Stimulated activated CD4-positive, alpha-beta T cell treated with anti-CD3 and anti-CD28 coated beads, Interleukin-1b, Interleukin-23, amount 100 ng/mL, for 4 hours (primary cell): ENCODE measurements at places on chromosomes 13 and 19.

DNA sequence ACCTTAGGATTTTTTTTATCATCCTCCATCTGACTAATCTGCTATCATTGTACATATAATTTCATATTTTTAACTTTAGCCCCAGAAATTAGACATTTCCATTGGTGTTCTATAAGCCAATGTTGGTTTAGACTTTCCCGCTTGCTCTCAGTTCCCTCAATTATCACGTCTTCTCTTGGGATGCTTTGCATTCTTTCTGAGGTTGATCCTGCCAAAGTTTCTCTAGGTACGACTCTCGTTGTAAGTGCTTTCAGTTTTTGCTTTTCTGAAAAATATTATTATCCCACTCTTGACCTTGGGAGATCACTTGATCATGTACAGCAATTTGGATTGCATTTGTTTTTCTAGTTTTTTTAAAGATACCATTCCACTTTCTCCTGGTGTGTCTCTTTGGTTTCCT is 270.2 kb downstream of the IRS2 start:
- DNase-seq, result no peak

GRCh38 chr13:44930963-44931623 is 58.2 kb downstream of the NUFIP1 start:
- DNase-seq, result no peak

GRCh38 chr19:55113570-55114039 is 3.8 kb downstream of the PPP1R12C start:
- no peak for DNase-seq

DNA sequence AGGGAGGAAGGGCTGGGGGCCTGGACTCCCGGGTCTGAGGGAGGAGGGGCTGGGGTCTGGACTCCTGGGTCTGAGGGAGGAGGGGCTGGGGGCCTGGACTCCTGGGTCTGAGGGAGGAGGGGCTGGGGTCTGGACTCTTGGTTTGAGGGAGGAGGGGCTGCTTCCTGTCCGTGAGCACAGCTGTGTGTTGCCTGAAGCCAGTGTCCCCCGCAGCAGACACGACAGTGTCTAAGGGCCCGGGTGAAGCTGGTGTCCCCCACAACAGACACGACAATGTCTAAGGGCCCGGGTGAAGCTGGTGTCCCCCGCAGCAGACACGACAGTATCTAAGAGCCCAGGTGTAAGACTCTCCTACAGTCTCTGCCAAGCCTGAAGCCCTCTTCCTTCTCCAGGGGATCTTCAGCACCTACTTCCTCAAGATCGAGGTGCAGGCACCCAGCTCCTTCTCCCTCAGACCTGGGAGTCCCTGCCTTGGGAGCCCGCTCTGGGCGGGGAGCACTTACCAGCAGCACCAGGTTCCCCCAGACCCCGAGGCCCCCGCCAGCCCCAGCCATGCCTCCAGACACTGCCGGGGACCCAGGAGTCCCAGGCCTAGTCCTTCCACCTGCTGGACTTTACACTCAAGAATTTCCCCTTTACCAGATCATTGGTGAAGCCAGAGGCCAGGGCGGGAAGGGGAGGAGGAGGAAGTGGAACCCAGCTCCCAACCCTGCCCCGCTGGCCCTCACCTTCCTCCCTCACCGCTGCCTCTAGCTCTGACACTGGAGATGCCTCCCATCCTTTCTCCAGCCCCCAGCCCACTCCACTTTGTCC is at the start of gene PTPRH:
PTPRH (minus strand) TSS at position 622 of the 813 bp plus-strand sequence; CDS start at position 554, 68 bp downstream.
- DNase-seq, result no peak

DNA sequence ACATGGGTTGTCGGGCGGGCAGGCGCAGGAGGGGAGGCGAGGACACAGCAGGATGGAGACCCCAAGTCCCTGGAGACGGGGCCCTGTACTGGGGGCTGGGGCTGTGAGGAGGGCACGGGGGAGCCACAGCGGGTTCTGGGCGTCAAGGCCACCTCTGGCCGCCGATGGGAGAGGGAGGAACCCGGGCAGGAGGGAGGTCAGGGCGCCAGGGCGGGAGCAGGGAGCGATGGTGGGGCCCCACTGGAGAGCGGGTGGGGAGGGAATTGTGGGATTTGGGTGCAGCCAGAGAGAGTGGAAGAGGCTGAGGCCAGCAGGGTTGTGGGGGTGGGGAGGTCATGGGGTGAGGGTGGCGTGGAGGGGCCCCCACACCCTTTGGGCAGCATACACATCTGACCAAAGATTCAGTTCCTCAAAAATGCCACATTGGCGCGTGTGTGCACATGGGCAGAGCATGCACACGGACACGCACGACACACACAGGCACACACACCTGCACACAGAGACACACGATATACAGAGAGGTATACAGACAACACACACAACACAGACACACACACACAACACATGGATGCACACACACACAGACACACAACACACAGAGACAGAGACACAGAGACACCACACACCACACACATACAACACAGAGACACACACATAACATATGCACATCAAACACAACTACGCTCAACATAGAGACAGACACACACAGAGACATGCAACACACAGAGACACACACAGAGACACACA is 54.9 kb downstream of the AP1M1 start:
- no peak for DNase-seq

DNA sequence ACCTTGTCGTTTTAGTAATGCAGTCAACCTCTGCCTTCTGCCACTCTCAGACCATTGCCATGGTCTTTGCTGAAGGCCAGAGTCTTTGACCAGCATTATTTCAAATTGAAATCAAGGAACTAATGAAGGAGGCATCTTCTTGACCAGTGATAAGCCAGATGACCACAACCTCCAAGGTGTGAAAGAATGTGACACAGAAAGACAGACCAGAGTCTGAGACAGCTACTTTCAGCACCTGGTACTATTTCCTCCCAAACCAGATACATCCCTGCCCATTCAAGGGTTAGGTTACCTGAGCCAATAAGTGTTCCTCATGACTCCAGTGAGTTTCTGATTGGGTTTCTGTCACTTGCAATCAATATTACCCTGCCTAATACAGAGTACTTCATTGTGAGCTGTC is 20.3 kb upstream of the RNASEH2B start:
- no peak for DNase-seq

GRCh38 chr13:111494641-111495040 is 174.2 kb downstream of the TEX29 start:
- no peak for DNase-seq

GRCh38 chr13:86201477-86201876 is 402.3 kb upstream of the SLITRK6 start:
- DNase-seq, result no peak

- no peak for DNase-seq
These were observed 26.7 kb downstream of the ADPRHL1 start for GRCh38 chr13:113426591-113426986.

DNA sequence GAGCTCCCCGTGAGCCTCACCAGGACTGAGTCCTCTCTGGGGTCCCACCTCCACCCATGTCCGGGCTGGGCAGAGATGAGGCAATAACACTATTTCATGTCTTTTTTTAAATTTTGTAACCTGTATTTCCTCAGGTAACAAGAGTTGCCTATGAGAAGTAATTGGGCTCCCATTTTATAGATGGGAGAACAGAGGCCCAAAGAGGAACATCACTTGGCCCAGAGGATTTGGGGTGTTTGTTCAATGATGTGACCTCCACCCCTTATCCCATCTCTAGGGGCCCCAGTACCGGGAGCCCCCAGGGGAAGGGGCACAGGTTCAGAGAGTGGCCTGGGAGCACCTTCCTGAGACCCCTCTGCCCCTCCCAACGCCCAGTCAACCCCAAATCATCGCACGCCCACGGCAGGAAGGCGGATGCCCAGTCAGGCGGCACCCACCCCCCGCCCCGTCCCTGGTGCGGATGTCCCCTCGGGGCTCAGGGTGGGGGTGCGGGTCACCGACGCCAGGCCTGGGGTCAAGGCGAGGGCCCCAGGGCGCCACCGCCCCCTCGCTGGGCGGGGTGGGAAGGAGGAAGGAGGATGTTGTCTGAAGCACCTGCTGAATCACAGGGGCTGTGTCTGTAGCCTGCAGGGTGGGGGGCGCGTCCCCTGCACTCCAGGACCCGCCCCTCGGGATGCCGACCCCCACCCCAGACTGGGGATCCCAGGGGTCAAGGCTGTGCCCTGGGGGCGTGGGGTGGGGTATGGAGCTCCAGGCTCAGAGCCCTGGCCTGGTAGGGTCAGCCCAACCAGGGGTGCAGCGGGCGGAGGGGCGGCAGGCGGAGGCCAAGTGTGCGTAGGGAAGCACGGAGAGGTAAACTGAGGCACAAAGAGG is 9.0 kb upstream of the CIRBP start:
- DNase-seq, result no peak

DNA sequence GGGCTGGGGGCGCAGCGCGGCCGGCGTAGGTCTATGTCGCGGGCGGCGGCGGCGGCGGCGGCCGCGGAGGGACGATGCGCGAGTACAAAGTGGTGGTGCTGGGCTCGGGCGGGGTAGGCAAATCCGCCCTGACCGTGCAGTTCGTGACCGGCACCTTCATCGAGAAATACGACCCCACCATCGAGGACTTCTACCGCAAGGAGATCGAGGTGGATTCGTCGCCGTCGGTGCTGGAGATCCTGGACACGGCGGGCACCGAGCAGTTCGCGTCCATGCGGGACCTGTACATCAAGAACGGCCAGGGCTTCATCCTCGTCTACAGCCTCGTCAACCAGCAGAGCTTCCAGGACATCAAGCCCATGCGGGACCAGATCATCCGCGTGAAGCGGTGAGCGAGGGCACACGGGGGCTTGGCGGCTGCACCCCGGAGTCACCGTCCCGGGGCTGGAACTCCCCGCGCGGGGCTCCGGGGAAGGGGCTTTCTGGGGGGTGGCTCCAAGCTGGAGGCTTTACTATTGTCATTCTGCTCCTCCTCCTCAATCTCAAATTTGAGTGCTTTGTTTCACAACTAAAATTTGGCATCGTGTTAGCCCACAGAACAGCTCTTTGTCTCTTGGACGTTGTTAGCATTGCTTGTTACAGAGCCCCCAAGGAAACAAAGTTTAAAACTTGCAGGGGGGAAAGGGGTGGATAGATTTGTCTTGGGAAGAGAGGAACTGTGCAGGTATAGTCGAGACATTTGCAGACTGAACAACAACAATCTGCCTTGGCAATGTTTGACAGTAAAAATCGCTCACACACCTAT is 630 bp downstream of the RAP2A start:
- peak; percentile 28 for DNase-seq

GRCh38 chr13:96450326-96451020 is 360.6 kb downstream of the HS6ST3 start:
- DNase-seq, result no peak

GRCh38 chr19:20925481-20925880 is 2.4 kb downstream of the ZNF85 start:
- DNase-seq, result no peak

GRCh38 chr13:39317291-39317690 is 279.0 kb downstream of the NHLRC3 start:
- no peak for DNase-seq

DNA sequence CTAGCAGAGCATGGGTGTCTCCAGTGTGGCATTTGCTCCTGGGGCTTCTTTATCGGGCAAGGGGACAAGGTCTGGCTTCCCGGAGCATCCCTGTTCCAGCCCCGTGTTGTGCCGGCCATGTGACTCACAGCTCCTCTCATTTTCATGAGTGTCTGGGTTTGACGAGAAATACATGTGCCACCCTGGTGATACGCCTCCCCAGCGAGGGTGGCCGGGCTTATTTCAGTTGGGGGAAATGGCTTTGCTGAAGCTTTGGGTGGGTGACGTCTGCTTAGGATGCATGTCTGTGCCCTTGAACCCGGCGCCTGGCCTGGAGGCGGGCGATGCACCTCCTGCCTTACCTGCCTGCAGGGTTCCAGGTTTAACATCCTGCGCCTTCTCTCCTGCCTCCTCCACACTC is 61.9 kb upstream of the LDLR start:
- DNase-seq, result no peak

- DNase-seq, result no peak
These were observed 351.7 kb downstream of the SPRY2 start for GRCh38 chr13:79989217-79989661.

DNA sequence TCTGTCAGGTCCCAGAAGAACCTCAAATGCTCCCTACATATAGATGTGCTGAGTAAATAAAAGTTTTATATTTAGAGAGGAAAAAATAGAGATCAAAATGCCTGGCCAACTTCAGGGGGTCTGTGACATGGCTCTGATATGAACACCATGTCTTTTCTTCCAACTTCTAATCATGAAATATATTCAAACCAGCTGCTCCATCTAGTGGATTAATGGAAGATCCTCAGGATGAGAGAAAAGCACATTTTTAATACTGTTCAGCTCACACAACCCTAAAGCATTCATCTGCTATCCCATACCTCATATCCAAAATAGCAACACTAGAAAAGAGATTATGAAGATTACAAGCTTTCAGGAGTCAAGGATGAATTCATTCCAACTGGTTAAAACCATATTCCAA is 56.0 kb upstream of the DOCK9 start:
- no peak for DNase-seq

DNA sequence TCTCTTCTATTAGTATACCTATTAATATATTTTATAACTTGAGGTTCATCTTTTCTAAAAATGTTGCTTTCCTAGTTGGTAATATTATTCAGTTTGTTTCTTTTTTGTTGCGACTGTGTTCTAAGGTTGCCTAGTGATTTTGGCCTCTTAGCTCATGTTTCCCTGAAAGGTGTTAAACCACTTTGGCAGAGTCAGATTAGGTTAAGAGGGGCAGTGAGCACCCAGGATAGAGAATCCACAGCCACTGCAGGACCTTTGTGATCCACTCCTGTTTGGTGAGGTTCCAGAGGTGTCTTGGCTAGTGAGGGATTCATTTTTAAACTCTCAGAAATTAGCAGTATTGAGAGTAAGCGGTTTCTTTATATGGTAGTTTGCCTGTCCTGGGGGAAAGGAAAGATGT is 14.9 kb upstream of the GPR18 start:
- no peak for DNase-seq

- no peak for DNase-seq
These were observed 24.0 kb upstream of the SCEL start for GRCh38 chr13:77511552-77511951.

DNA sequence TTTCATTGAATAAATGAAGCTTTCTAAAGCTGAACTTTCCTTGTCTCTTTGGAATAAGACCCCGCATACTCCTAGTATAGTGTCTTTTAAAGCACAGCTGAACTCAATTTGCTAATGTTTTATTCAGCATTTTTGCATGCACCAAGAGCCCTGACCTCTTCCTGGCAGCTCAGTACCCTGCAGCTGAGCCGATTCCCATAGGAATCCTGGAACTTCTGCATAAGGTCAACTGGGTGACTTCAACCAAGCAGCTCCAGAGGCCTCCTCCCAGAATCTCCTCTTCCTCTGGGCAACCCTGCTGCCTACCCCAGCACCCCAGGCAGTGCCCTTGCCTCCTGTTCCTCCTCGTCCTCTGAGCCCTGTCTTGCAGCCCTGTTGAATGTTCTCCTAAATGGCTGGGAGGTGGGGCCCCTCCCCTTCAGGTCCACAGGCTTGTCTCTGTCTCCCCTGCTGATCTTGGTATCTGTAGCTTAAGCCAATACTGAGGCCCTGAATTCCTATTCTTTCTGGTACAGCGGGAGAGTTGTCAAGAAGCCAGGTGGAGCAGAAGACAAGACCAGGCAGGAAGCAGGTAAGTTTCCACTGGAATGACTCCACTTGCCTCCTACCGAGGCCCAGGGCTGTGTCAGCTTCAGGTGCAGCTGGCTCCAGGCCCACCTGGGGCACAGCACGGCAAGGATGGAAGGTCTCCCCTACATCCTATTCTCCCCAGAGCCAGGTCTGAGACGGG is 23.6 kb upstream of the CCDC124 start:
- no peak for DNase-seq

- no peak for DNase-seq
These were observed 96.5 kb downstream of the ING1 start for GRCh38 chr13:110809871-110810486.
